IMR-90 (cell line): ENCODE measurements at places on chromosomes 5 and 9. TPM values are rescaled to one million over a fixed set of nuclear protein-coding genes. Genes with fewer than 3 reads are reported as not detected.

Gene HNRNPK
- total RNA-seq: 422 and 601 TPM in 2 replicates

GRCh38 chr9:106886111-106887046 is 23.4 kb downstream of the ZNF462 start:
- H3K4me1 ChIP-seq: peaks cover 6% of the 10 kb centered on the region; the same call in 1 of the 2 replicates
- H3K27ac ChIP-seq: no peak overlapping the region
- no peaks in the 10 kb centered on the region for H3K27me3 ChIP-seq
- H3K36me3 ChIP-seq: no peaks in the 10 kb centered on the region
- DNase-seq: peak; percentile 45

GRCh38 chr5:569868-570361 is 42.2 kb upstream of the CEP72 start:
- no peaks in the 10 kb centered on the region; the same call in 1 of the 2 replicates for H3K4me1 ChIP-seq
- H3K36me3 ChIP-seq: no peaks in the 10 kb centered on the region
- peaks cover 59% of the 10 kb centered on the region for H3K27me3 ChIP-seq
- no peak for DNase-seq

Gene SARDH
- 4.7 and 5.0 TPM in 2 replicates for total RNA-seq

DNA sequence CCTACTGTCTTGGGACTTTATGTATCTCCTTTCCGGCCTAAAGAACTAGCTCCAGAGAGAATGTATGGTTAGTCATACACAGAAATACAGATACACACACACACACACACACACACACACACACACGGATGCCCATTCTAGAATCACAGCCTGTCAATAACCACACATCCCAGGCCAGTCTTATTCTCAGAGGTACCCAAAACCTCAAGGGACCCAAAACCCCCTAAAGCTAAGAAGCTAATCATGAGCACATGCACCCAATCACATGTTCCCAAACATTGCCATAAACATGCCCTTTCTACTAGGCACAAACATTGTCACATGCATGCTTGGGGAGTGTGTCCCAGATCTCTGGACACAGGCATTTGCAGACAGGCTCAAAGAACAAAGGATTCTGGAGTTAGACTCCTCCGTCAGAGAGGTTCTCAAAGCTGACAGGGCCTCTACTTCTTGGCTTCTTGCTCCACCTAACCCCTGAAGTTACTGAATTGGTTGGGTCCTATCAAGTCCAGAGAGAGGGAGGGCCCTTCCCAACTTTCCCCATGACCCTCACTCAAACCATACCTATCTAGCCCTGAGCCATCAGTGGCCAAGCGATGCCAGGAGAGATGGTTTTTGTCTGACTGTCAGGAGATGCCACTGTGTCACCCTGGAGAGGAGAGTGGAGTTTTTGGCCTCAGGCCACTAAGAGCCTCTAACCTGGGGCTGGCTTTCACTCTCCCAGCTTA is 78.7 kb downstream of the NRG2 start:
- DNase-seq: no peak
- H3K36me3 ChIP-seq: no peaks in the 10 kb centered on the region
- H3K27ac ChIP-seq: no peak overlapping the region
- H3K27me3 ChIP-seq: peaks cover 46% of the 10 kb centered on the region
- no peaks in the 10 kb centered on the region for H3K4me1 ChIP-seq

Gene OR2K2
- total RNA-seq: not detected in 2 replicates

Gene PCDHB14
- total RNA-seq: 0.18 and 0.28 TPM in 2 replicates

DNA sequence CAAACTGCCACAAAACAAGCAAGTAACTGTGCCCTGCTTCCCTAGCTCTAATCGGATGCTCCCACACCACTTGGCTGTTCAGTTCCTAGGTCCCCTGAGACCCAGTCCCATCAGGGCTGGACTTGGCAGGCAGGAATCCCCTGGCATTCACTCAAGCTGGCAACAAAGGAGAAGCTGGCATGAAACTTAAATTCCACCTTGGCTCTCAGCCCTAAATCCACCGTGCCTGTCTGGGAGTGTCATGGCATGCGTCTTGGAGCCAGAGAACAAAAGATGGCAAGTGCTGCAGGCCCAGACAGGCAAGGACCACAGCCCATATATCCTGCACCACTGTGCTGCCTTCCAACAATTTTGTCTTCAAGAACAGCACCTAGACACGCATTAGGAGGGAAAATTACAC is 38.2 kb downstream of the ETF1 start:
- no peaks in the 10 kb centered on the region for H3K27me3 ChIP-seq
- H3K27ac ChIP-seq: no peak overlapping the region

Gene ETF1
- total RNA-seq: 126 and 144 TPM in 2 replicates

DNA sequence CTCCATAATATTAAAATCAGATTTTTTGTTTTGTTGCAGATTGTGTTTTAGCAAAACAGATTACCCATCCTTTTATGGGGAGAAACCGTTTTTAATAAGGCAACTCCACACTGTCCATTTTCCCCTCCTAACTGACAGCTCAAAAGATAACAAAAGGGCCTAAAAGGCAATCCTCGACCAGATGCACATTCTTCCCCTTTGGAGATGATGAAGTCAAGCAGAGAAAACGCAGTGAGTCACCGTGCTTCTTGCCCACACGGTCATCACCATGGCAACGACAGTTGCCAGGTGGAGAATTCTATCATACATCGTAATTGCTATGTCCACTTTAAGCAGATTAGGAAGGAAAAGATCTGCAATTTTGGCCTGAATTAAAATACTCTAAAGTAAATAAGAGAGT is 96.4 kb downstream of the DIRAS2 start:
- H3K27ac ChIP-seq: no peak overlapping the region
- no peaks in the 10 kb centered on the region for H3K36me3 ChIP-seq
- H3K4me1 ChIP-seq: no peaks in the 10 kb centered on the region
- no peaks in the 10 kb centered on the region for H3K27me3 ChIP-seq
- peak; percentile 94 for DNase-seq

Gene WDR38
- not detected in 2 replicates for total RNA-seq

- DNase-seq: no peak
- peaks cover 2% of the 10 kb centered on the region; the same call in 1 of the 2 replicates for H3K4me1 ChIP-seq
- H3K27me3 ChIP-seq: peaks cover 4% of the 10 kb centered on the region; the same call in 1 of the 2 replicates
- no peak overlapping the region for H3K4me3 ChIP-seq
- no peaks in the 10 kb centered on the region for H3K36me3 ChIP-seq
Measured at GRCh38 chr9:127140842-127141675, 18.6 kb upstream of the ANGPTL2 start.

GRCh38 chr5:176817369-176817840 is 7.0 kb downstream of the UNC5A start:
- H3K27me3 ChIP-seq: peaks cover 76% of the 10 kb centered on the region
- H3K36me3 ChIP-seq: no peaks in the 10 kb centered on the region
- DNase-seq: no peak

Gene SGCD
- 10.6 TPM in 2 replicates for total RNA-seq

GRCh38 chr9:127366594-127366993 is 30.4 kb upstream of the SLC2A8 start:
- peaks cover 14% of the 10 kb centered on the region; the same call in 1 of the 2 replicates for H3K27me3 ChIP-seq
- no peaks in the 10 kb centered on the region for H3K4me1 ChIP-seq
- H3K36me3 ChIP-seq: no peaks in the 10 kb centered on the region
- no peak overlapping the region for H3K4me3 ChIP-seq
- H3K27ac ChIP-seq: no peak overlapping the region

GRCh38 chr5:168842571-168843205 is 263.5 kb upstream of the PANK3 start:
- no peak overlapping the region for H3K27ac ChIP-seq
- no peak for DNase-seq

DNA sequence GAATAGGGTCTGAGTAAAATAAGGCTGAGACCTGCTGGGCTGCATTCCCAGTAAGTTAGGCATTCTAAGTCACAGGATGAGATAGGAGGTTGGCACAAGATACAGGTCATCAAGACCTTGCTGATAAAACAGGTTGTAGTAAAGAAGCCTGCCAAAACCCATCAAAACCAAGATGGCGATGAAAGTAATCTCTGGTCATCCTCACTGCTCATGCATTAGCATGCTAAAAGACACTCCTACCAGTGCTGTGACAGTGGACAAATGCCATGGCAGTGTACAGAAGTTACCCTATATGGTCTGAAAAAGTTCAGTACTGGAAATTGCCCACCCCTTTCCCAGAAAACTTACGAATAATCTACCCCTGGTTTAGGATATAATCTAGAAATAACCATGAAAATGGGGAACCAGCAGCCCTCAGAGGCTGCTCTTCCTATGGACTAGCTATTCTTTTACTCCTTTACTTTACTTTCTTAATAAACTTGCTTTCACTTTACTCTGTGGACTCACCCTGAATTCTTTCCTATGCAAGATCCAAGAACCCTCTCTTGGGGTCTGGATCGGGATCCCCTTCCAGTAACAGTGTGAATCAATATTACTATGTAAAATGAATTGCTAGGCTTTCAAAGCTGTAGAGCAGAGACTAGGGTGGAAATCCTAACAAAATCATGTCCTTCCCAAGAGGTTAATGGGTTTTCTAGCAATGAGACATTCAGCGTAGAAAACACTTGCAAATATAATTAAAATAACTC is 257.8 kb downstream of the KIAA0825 start:
- no peaks in the 10 kb centered on the region for H3K36me3 ChIP-seq
- DNase-seq: no peak
- H3K27ac ChIP-seq: no peak overlapping the region
- no peaks in the 10 kb centered on the region for H3K4me1 ChIP-seq
- H3K27me3 ChIP-seq: no peaks in the 10 kb centered on the region

- H3K4me3 ChIP-seq: no peak overlapping the region
- H3K27ac ChIP-seq: no peak overlapping the region
- H3K36me3 ChIP-seq: no peaks in the 10 kb centered on the region
Measured at GRCh38 chr5:119631660-119632059, 2.3 kb downstream of the FAM170A start.

DNA sequence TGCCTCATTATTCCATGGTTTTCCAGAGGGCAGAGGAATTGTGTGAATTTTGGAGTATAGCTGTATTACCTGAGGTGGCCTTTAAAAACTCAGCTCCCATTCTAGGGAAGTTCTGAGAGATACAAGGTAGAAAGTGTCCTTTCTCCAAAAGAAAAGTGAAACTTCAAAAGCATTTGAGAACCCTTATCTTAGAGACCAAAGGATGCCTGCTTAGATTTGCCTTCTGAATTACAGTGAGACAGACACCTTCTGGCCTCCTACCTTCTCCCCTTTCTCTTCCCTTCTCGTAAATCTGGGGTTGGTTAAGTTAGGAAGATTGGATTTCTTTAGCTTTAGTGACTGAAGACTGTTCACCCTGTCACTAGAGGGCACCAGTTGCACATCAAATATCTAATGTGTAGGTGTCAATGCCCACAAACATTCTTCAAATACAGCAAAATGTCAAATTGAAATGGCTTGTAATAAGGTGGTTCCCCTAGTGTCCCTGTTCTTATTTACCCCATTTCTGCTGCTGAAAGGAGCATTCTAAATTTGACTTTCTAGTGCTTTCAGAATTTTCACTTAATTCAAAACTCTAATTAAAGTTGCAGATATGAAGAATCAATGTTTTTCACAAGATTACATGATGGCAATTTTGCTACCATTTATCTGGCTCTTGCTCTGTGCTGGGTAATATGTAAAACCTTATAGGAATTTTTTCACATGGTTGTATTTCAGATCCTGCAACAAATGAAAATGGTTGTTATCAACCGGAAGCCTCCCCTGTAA is 46.7 kb downstream of the PRRC1 start:
- H3K4me3 ChIP-seq: no peak overlapping the region
- no peak overlapping the region for H3K27ac ChIP-seq
- H3K36me3 ChIP-seq: no peaks in the 10 kb centered on the region
- H3K27me3 ChIP-seq: peaks cover 4% of the 10 kb centered on the region; the same call in 1 of the 2 replicates

Gene NXNL2
- 3.2 and 4.7 TPM in 2 replicates for total RNA-seq

GRCh38 chr9:88678431-88678830 is 143.5 kb downstream of the NXNL2 start:
- no peak for DNase-seq
- H3K27ac ChIP-seq: no peak overlapping the region
- 0 out of 2 replicates have a peak, but pooled peaks cover 2% of the 10 kb centered on the region for H3K4me1 ChIP-seq
- H3K36me3 ChIP-seq: no peaks in the 10 kb centered on the region
- H3K27me3 ChIP-seq: no peaks in the 10 kb centered on the region

Gene SNX18
- 50.0 and 67.8 TPM in 2 replicates for total RNA-seq

GRCh38 chr5:64971990-64972389 is 203.3 kb downstream of the CWC27 start:
- no peak for DNase-seq
- peaks cover 3% of the 10 kb centered on the region for H3K36me3 ChIP-seq
- H3K4me3 ChIP-seq: no peak overlapping the region
- H3K4me1 ChIP-seq: no peaks in the 10 kb centered on the region; the same call in 1 of the 2 replicates
- no peak overlapping the region for H3K27ac ChIP-seq

- H3K4me1 ChIP-seq: no peaks in the 10 kb centered on the region; the same call in 1 of the 2 replicates
- no peak overlapping the region for H3K27ac ChIP-seq
- no peak overlapping the region for H3K4me3 ChIP-seq
- peaks cover 8% of the 10 kb centered on the region for H3K36me3 ChIP-seq
- no peak for DNase-seq
Measured at GRCh38 chr5:37730896-37731455, 108.9 kb downstream of the GDNF start.

DNA sequence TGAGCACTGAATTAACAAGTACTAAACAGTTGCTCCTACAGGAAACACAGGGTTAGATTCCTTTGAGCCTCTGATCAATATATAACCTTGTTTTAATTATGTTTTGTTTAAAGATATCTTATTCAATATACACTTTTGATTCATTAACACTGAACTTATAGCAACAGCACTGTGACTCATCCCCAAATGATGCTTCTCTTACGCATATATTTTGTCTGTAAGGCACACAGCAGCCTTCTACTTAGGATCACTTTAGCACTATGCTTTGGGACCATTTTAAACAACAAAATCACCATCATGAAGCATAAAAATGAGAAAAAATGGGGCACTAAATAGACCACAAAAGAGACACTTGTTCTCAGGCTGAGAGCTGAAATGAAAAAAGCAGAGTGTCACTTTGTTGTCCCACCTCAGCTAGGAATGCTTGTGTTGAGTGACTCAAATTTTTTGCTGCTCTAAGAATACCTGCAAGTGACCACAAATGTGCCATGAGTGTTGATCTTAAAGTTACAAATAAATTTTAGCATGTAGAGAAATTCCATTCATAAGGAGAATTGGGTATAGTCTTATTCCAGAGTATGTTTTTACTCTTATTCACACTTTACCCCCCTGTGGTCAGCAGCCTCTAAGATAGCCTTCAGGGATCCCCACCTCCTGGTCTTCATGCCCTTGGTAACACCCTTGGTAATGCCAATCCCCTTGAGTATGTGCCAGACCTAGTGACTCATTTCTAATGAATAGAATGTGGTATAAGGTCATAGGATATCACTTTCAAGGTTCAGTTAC is 252.7 kb upstream of the IL12B start:
- no peak overlapping the region for H3K27ac ChIP-seq
- no peaks in the 10 kb centered on the region for H3K36me3 ChIP-seq
- H3K4me3 ChIP-seq: no peak overlapping the region
- peaks cover 7% of the 10 kb centered on the region for H3K27me3 ChIP-seq
- peaks cover 5% of the 10 kb centered on the region for H3K4me1 ChIP-seq

DNA sequence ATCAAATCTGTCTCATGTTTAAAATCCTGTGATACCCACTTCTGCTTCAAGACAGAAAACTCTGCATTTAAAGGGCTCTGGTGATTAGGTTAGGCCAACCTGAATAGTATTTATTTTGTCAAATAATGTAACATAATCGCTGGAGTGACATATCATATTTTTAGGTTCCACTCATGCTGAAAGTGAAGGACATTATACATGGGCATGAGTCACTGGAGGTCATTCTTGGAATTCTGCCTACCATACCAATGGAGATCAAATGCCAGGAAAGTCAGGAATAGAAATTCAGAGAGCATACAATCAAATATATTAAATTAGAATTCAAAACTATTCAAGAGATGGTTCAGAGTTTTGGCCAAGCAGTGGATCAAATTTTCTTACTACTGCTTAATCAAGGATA is 97.1 kb upstream of the PRSS3 start:
- H3K4me3 ChIP-seq: no peak overlapping the region
- no peak overlapping the region for H3K27ac ChIP-seq
- DNase-seq: no peak
- peaks cover 1% of the 10 kb centered on the region; the same call in 1 of the 2 replicates for H3K36me3 ChIP-seq
- no peaks in the 10 kb centered on the region for H3K4me1 ChIP-seq
- H3K27me3 ChIP-seq: peaks cover 10% of the 10 kb centered on the region

Gene CBY3
- total RNA-seq: 0.18 TPM in 1 of 2 replicates, not detected in the other

Gene GPR150
- total RNA-seq: under 0.01 TPM in 2 replicates

Gene IL13
- total RNA-seq: not detected in 2 replicates
